ENCODE measurements at places on chromosomes 11 and 22.

- DNase-seq, result no peak
These were observed 17.8 kb upstream of the OAF start for GRCh38 chr11:120192831-120193625.

DNA sequence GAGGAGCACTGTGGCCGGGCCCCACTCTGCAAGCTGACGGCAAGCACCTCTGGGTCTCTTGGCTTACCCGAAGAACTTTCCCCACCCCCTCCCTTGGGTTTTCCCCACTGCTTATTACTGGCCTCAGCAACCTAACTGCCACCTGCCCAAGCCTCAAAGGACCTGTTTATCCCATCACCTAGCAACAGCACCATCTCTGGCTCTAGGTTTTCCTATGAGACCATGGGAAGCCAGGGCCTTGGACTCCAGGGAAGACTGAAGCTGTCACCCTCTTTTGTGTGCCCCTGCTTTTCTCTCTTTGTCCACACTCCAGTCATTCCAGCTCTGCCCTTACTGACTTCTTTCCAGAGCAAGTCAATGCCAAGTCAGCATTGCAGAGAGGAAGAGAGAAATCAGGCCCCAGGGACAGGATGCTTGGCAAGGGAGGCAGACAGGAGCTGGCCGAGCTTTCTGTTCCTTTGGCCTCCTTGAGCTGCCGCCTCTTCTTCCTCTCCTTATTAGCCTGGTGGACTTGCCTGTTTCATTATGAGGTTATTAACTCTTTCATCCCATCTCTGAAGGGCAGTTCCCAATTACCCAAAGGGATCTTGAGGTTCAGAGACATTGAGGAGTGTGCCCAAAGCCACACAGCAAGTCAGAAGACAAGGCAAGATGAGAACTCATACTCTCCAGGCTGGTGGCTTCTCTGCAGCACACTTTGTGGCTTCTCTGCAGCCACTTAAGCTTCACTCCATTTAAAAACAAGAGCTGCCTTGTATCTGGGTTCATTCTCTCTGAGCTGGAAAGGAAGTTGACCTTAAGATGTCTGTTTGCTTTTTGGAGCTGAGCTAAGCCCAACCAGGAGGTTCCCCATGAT lies at the start of gene SMIM35:
TSS of gene SMIM35 (minus strand) at position 51 of the 856 bp plus-strand sequence. CDS start 206 bp downstream, outside the sequence.
- DNase-seq, result no peak

GRCh38 chr11:131064373-131064991 lies 148.2 kb upstream of the SNX19 start:
- peak; percentile 15 for DNase-seq

DNA sequence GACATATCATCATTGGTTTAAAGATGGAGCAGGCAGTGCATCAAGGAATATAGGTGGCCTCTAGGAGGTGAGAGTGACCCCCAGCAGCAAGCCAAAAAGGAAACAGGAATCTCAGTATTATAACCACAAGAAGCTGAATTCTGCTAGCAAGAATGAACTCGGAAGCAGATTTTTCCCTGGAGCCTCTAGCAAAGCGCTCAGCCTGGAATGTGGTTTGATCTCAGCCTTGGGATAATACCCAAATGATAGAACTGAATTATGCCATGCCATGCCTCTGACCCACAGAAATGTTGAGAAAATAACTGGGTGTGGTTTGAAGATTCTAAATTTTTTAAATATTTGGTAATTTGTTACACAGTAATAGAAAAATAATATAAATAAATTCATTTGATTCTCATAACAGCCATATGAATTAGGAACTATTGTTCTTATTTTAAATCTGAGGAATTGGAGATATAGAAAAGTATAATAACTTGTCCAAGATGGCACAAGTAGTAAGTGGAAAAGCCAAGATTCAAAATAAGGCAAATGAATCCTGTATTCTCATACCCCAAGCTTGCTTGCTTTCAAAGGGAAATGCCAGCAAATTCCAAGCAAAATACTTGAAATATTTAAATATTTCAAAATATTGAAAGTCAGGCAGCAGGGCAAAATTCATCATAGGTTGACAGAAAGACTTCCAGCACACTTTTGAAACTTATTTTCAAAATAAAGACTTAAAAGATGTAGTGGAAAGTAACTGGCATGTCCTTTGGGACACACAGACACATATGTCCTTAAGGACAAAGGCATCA lies 567.4 kb downstream of the KCNA4 start:
- DNase-seq, result no peak

- DNase-seq, result peak; percentile 87
These were observed at the start of gene TMEM223 for GRCh38 chr11:62791501-62792201. TSS of gene TMEM223 (minus strand) at chr11:62792006. CDS start at chr11:62791994, 12 bp downstream.

DNA sequence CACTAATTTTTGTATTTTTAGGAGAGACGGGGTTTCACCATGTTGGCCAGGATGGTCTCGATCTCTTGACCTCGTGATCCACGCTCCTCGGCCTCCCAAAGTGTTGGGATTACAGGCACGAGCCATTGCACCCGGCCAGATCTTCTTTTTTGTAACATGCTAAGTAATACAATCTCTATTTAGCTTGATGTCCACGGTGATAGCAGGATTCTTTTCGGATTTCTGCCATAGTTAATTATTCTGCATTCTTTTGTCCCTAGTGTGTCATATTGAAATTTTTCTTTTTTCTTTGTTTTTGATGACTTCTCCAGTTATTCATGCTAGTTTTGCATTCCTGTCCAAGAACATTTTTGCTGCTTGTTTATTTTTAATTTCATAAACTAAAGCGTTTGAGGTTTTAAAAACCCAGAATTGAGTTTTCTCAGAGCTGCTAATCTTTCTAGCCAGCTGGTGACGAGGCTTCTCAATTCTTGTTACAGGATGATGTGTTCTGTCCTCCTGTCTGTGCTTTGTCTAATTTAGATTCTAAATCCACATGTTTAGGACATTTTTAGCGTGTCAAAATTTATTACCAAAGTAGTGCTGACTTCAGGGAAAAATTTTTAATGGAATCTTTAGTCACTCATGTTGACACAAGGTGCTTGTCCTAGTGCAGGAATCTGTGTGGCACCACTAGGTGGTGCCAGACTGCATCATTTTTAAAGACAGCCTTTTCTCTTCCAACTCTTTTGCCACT lies 21.8 kb downstream of the NF2 start:
- peak; percentile 33 for DNase-seq

GRCh38 chr11:94871491-94872185 lies 101.7 kb downstream of the CWC15 start:
- no peak for DNase-seq

DNA sequence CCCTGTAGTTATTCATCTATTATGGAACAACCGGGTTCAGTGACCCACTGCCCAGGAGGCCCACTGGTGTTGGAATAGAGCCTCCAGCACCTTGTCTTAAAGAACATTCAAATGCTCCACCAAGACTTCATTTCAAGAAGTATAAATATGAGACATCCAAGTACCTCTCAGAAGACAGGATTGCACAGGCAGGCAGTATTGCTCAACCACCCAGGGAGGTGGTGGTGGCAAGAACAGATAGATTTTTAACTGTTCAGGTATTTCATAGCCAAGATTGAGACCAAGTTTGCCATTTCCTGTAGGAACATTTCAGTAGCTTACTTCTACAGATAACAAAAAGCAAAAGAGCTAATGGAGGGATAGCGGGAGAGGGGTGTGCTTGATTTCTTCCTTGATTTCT lies 78.7 kb downstream of the COMMD9 start:
- no peak for DNase-seq

DNA sequence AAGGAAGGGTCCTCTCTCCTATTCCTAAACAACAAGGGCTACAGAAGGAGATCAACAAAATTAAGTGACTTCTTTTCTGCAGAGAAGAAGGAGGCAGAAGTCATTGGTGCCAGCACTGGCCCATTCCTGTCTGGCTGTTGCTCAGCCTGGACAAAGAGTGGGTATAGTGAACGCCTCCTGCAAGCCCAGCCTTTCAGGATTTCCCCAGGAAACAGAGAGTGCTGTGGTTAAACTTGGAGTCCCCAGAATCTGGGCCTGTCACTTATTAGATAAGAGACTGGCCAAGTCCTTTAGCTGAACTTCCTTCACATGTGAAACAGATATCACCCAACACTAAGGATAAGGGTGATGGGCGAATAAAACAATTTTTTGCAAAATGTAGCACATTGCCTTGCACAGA lies 10.9 kb downstream of the TST start:
- no peak for DNase-seq

DNA sequence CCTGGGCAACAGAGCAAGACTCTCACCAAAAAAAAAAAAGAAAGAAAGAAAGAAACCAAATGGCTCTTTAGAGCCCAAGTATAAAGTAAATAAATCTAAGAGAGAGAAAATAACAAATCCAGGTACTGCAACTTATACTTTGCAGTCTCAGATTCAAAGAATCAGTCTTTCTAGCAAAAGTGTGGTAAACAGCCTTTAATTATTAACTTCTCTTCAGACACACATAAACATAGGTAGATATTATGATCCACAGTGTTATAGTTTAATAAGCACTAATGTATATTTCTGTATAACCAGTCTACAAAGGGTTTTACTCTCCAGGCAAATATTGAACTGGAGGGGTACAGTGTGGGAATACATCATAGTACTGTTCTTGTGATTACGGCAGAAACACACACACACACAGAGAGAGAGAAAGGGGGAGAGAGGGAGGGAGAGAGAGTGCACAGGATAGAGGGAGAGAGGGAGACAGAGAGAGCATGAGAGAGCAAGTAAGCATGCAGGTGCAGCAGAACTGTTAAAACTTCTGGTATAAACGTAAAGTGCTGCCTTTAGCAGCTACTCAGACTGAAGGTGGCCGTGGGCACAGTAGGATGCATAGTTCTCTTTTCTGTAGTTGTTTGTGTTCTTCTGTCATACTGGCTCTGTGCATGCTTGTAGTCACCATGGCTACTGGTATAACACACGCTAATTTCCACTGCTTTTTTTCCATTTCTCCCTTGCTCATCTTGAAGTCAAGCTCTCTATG lies 32.3 kb downstream of the MTMR2 start:
- DNase-seq, result no peak

DNA sequence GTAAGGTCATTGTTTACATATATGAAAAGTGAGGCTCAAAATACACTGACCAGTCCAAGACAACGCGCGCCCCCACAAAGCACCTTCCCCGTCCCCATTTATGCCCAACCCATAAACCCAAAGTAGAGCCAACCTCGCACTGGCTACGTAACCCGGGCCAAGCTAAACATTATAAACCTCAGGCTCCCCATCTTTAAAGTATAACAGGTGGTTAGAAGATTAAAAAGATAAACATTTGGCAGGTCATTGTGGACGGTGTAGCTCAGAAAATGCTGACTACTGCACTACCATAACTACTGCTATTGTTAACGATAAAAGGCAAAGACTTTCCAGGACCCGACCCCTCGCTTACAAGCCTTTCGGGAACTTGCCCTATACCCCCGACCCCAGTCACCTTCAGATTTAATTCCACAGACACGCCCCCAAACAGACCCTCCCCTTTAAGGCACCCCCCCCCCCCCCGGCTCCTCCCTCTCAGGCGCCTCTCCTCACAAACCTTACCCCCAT lies 470 bp downstream of the NUMA1 start:
- DNase-seq, result no peak

- DNase-seq, result peak; percentile 6
These were observed 12.0 kb upstream of the FOLR1 start for GRCh38 chr11:72179804-72180396.

GRCh38 chr11:126436209-126436755 lies 80.8 kb downstream of the ST3GAL4 start:
- DNase-seq, result no peak

DNA sequence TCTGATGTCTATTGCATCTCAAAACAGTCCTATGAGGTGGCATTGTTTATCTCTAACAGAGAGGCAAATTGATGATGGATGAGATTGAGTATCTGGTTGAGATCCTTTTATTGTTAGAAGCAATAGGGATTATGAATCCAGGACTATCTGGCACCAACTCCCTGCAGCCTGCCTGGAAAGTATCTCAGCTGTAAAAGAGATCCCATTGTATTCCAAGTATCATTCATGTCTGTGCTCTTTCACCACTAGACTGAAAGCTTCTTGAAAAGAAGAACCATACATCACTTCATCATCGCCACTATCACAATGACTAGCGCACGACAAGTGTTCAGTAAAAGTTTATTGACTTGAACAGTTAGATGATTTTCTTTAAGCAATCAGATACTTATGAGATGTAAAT lies 41.9 kb upstream of the PCF11 start:
- no peak for DNase-seq

DNA sequence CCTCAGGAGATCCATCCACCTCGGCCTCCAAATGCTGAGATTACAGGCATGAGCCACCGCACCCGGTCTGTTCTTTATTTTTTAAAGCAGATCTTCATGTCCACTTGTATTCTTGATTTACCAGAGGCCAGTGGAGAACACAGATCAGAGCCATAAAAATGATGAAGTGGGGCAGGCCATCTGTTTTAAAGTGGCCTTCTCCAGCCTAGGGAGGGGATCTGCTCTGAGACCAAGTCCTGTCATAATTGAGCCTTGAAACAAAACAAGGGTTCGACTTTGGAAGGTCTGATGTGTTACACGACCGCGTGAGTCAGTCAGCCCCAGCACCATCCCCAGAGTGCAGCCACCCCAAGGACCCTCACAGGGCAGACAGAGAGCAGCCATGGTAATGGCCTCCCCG lies 27.5 kb downstream of the ABCC8 start:
- no peak for DNase-seq

DNA sequence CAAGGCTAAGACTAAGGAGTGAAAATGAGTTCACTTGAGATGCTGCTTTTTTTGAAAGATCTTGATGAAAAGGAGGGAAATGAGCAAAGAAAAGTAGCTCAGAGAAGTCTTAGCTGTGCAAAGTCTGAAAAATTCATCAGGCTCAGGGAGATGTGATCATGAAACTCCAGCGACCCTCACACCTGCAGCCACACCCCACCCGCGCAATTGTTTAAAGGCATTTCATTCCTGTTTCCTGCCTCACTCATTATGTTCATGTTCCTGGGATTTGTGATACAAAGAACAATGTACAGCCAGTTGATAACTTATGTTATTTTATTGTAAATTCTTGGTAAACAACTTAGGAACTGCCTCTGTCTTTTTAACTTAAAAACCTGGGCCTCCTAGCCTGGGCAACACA lies 8.7 kb upstream of the GSTP1 start:
- DNase-seq, result no peak

DNA sequence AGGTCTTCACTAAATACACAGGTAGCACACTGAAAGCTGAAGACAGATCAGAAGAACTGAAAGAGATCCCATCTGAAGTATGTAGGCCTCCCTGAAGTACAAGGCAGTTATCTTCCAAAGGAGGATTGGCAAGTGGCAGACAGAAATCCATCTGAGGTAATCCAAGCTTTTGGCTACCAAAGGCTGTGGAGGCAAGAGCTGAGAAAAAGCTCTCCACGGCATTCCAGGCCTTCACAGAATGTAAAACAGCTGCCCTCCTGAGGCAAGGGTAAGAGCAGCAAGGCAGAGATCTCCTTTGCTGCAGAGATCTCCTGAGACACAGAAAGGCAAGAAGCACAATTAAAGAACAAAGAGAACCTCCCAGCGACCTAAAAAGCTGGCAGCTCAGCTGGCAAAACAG lies 19.1 kb downstream of the PIK3C2A start:
- DNase-seq, result no peak

DNA sequence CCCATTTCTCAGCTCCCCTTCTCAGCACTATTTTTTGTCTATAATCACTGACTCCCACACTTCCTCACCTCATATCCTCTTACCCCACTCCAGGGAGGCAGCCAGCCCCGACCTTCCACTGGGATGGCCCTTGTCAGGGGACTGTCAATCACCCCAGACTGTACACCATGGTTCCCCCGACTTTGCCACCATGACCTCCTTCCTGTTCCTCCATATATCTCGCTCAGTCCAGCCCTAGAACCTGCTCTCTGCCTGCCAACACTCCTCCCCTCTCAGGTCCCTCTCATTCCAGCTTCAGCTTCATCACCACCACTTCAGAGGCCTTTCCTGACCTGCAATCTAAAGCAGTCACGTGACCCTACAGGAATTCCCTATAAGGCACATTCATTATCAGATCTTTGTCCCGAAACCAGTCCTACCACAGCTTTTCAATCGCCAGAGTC lies 16.5 kb downstream of the PRPF19 start:
- DNase-seq, result no peak
